Activated T-helper 1 cell treated with Interleukin-2 at 50 U/mL for 16 hours (primary cell): ENCODE measurements at places on chromosomes 13 and 19.

DNA sequence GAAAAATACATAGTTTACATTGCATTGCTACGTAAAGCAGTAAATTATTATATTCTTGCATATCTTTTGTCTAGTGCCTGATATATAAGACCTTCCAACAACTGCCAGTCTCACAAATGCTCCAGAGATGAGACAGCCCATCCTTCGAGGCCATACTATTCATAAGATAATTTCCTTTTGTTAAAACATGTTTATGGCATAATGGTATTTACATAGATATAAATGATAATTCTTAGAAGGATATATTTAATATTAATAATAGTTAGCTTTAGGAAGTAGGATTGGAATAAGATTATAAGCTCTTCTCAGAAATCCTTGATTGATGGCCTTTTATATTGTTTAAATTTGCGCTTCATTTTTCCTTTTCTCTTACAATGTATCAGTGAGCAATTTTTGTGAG is 1410.1 kb upstream of the MIR17HG start:
- DNase-seq, result no peak

DNA sequence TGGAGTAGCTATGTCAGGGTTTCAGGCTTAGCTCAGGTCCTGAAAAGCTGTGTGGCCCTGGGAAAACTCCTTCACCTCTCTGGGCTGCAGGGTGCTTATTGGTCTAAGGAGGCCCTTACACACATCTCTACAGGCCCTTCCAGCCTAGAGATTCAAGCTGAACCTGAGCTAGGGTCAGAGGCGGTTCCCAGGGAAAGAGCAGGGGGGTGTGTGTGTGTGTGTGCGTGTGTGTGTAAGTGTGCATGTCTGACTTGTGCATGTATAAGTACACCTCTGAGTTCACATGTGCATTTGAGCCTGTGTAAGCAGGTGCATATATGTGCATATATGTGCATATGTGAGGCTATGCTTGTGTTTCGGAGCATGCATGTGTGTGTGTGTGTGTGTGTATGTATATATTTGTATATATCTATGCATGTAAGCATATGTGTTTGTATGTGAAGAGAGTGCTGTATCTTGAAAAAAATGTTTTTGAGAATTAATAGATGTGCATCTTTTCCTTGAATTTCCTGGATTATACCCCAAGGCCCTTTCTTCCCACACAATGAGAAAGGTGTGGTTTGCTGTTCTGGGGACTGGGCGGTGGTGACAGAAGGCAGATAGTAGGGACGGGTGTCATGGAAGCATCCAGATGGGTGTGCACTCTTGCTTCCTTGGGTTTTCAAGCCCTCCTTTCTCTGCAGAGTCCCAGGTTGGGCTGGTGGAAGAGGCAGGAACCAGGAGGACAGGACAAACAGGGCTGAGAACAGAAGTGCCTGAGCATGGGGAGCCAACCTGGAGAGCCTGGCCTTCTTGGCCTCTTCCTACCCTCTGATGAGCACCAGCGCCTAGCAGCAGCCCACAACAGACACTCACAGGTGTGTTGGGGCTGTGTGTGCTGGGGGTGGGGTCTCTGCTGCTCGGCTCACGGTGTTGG is 150.3 kb upstream of the TSHZ3 start:
- no peak for DNase-seq

DNA sequence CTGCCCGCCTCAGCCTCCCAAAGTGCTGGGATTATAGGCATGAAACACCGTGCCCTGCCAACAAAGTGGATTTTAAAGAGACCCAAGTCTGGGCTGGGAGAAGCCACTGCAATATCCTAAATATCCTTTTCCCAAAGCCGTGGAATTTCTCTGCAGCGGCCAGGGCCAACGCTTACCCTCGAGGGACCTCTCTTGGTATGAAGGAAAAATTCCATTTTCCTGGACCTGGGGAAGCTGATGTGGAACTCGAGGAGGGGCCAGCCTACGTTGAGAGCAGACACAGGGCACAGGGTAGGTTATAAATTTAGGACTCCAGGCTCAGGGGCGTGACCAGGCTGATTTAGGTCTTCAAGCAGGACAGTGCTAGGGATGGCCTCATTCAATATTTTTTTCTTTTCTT is 17.7 kb upstream of the UPF1 start:
- no peak for DNase-seq

GRCh38 chr19:2663920-2664571 is 38.4 kb downstream of the GNG7 start:
- DNase-seq, result no peak
